Lung microvascular endothelial cell (primary cell): ENCODE measurements at places on chromosomes 3 and 15. TPM values are rescaled to one million over a fixed set of nuclear protein-coding genes. Genes with fewer than 3 reads are reported as not detected.

Gene PP2D1
- total RNA-seq = not detected in 2 replicates

Gene ARHGEF26
- under 0.01 and 0.22 TPM in 2 replicates for total RNA-seq

Gene LYSMD4
- 3.7 and 5.6 TPM in 2 replicates for total RNA-seq

Gene CERS3
- not detected in 2 replicates for total RNA-seq

Gene ZDHHC23
- 7.2 and 20.6 TPM in 2 replicates for total RNA-seq

Gene ZNF80
- not detected in 2 replicates for total RNA-seq

Gene PIGZ
- total RNA-seq = 1.7 and 2.0 TPM in 2 replicates
